ENCODE measurements at places on chromosomes 16 and 17.

DNA sequence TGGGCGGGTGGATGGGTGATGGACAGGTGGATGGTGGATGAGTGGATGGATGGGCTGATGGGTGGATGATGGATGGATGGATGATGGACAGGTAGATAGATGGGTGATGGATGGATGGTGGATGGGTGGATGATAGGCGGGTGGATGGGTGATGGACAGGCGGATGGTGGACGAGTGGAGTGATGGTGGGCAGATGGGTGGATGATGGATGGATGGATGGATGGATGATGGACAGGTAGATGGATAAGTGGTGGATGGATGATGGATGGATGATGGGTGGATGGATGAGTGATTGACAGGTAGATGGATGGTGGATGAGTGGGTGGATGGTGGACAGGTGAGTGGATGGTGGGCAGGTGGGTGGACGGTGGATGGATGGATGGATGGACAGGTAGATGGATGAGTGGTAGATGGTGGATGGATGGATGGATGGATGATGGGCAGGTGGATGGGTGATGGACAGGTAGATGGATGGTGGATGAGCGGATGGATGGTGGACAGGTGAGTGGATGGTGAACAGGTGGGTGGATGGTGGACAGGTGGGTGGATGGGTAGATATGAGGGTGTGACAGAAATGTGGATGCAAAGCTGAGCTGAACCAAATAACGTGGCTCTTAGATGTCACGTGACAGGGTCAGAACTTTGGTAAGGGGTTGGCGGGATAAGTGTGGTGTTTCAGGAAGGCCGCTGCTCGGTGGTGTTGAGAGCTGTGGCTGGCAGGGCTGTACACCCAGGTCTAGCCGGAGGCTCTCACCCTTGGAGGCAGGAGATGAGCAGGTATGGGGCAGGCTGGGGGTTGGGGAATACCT lies 234.3 kb upstream of the CIBAR2 start:
- no peak for DNase-seq

DNA sequence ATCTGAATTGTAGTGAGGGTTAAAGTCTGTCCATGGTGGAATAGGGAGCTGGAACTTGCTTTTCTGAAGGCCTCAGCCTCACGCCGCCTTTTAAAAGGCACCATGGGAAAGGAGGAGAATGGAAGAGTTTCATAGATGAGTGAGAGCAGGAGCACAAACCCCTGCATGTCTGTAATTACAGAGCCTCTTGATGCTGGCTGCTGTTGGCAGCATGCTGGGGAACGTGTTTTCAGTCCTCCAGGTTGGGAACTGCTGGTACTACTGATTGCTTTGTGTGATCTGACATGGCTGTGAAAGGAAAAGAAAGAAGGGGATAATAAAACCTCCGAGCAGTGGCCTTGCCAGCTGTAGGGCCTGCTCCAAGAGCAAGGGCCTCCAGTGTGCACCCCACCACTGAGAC lies 16.8 kb upstream of the DYNLL2 start:
- DNase-seq, result no peak

DNA sequence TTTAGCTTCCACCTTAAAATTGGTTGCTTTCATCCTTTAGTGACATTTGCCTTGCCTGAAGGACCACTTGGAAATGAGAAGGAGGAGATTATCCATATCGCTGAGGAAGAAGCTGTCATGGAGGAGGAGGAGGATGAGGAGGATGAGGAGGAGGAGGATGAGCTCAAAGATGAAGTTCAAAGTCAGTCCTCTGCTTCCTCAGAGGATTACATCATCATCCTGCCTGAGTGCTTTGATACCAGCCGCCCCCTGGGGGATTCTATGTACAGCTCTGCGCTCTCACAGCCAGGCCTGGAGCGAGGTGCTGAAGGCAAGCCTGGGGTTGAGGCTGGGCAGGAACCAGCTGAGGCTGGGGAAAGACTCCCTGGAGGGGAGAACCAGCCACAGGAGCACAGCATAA lies 11.5 kb upstream of the TMEM106A start:
- no peak for DNase-seq

DNA sequence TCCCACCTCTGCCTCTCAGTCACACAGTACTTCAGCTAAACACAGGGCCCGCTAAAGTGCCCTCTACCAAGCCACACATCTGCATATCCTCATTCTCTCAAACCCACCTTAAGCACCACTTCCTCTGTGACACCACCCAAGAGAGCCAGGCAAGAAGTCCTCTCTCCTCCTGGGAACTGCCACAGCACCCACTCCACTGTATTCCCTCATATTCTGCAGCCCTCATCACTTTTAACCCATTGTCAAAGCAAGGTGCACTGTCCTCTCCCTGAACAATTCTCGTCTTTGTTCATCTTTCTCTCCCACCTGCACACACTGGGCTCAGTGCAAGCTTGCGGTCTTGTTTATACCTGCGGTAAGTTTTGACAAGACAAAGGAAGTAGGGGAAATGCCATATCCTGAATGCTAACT lies 13.6 kb downstream of the CHD9 start:
- no peak for DNase-seq

DNA sequence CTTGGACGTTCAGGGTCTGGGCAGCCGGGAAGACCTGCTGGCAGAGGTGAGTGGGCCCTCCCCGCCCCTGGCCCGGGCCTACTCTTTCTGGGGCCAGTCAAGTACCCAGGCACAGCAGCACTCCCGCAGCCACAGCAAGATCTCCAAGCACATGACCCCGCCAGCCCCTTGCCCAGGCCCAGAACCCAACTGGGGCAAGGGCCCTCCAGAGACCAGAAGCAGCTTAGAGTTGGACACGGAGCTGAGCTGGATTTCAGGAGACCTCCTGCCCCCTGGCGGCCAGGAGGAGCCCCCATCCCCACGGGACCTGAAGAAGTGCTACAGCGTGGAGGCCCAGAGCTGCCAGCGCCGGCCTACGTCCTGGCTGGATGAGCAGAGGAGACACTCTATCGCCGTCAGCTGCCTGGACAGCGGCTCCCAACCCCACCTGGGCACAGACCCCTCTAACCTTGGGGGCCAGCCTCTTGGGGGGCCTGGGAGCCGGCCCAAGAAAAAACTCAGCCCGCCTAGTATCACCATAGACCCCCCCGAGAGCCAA lies 8.6 kb upstream of the ABCC3 start:
- peak; percentile 40 for DNase-seq

DNA sequence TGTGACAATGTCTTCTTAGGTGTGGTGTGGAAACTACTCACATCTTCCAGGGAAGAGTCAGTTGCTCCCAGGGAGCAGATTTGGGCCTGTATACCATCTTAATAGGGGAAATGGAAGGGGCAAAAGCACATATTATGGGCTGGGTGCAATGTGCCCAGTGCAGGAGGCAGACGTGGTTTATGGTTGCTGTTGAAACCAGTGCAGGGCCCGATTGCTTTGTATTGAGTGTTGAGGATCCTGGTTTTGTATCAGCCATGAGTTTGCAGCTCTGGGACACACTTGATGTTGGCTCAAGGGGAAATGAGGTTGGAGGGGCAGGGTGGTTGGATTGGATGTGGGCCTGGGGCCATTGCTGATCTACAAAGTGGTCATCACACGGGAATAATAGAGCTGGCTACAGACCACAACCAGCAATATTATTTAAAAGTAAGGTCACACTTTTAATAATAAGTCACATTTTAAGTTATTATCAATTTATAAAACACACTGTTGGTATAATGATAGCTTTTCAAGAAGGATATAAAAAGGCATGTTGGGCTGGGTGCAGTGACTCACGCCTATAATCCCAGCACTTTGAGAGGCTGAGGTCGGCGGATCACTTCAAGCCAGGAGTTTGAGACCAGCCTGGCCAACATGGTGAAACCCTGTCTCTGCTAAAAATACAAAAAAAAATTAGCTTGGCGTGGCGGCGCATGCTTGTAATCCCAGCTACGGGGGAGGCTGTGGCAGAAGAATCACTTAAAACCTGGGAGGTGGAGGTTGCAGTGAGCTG lies 302.4 kb downstream of the SEC14L1 start:
- no peak for DNase-seq

GRCh38 chr16:4882633-4883285 lies 35.5 kb downstream of the UBN1 start:
- no peak for DNase-seq

DNA sequence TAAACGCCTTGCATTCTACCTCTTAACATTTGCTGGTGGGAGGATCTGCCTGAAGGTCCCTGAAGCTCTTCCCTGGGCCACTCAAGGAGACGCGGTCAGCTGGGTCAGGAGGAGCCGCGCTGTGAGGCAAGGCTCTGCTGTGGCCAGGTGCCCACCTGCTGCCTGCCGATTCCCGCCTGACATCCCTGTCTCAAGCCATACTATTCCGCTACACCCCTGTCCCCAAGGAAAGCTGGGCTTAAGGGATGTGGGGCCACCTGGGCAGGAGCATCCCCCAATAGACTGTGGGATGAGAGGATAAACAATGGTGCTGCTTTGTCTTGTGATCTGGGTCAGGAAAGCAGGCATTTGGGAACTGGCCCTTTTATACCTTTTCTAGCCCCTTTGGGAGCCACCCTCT lies 5.1 kb downstream of the TPPP3 start:
- no peak for DNase-seq

GRCh38 chr16:67164599-67165061 lies at the start of gene HSF4:
HSF4 (plus strand) TSS chr16:67164745; CDS start chr16:67164812, 67 bp downstream.
- no peak for DNase-seq

DNA sequence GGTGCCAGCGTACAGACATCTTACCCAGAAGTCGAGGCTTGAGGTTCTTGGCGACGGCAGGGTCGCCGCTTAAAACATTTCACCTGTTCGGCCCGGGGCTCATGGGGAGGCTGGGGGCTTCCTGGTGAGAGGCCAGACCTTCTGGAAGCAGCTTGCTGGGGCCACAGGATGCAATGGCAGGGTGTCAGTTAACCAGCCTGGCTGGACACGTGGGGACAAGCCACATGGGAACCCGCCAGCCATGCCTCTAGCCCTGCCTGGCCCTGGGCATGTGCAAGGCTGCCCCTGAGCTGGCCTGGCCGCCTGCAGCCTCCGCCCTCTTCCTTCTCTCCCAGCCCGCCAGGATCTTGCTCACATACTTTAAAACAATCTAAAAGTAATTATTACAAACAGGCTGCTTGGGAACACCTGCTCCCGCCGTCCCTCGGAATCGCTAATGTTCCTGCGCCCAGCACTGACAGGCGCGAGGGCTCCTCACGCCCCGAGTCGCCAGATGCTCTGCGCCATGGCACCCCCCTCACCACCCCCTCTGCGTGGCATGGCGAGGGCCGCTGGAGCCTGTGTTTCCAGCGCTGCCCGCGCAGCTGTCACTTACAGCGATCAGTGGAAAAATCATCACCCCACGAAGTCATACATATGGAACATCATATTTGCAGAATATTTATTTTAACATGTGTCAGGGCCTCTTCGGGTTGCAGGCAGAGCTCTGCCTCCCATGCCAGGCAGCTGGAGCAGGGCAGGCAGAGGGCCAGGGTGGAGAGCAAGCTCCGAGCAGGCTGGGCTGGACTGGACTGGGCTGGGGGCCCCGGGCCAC lies 188.7 kb upstream of the GSE1 start:
- DNase-seq, result no peak

DNA sequence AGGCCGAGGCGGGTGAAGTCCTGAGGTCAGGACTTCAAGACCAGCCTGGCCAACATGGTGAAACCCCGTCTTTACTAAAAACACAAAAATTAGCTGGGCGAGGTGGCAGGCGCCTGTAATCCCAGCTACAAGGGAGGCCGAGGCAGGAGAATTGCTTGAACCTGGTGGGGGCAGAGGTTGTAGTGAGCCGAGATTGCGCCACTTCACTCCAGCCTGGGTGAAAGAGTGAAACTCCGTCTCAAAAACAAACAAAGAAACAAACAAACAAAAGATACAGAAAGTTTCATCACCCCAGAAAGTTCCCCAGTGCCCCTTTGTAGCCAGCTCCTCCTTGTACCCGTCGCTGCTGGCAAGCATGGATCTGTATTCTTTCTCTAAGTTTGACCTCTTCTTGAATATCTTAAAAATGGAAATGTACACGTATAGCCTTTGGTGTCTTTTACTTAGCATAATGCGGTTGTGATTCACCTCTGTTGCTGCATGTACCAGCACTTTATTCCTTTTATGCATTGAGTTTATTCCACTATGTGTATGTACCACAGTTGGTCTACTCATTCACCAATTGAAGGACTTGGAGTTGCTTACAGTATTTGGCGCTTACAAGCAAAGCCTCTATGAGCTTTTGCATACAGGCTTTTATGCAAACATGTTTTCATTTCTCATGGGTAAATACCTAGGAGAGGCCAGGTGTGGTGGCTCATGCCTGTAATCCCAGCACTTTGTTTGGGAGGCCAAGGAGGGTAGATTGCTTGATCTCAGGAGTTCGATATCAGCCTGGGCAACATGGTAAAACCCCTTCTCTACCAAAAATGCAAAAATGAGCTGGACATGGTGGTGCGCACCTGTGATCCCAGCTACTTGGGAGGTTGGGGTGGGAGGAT lies 87.5 kb upstream of the CLEC18A start:
- no peak for DNase-seq

- DNase-seq, result no peak
Observed at GRCh38 chr17:80002690-80003490, 32.8 kb downstream of the TBC1D16 start.

DNA sequence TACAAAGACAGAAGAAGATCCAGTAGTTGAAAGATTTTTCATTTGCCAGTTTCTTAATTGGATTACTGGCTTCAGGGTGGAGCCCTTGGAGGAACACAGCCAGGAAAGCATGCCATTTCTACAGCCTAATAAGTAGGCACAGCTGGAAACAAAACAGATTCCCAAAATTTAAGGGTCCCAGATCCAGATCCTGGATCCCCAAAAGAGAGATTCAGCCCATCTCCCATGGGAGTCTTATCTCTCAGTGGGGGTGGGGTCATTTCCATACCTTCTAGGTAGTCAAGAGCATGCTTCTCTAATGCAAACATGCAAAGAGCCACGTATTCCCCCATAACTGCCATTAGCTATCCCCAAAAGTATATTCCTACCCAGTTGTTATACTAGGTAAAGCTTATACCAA lies 49.9 kb downstream of the SCPEP1 start:
- DNase-seq, result no peak

- no peak for DNase-seq
Observed at GRCh38 chr17:63967953-63968352, 4.8 kb downstream of the SCN4A start.

DNA sequence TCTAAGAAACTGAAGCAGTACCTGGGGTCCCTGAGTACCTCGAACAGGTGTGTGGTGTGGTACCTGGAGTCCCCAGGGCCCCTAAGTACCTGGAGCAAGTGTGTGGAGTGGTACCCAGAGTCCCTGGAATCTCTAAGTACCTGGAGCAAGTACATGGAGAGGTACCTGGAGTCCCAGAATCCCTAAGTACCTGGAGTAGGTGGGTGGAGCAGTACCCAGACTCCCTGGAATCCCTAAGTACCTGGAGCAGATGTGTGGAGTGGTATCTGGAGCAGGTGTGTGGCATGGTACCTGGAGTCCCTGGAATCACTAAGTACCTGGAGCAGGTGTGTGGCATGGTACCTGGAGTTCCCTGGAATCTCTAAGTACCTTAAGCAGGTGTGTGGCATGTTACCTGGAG lies 22.5 kb upstream of the MED9 start:
- DNase-seq, result no peak

- no peak for DNase-seq
Observed at GRCh38 chr16:4805231-4805630, 2.8 kb upstream of the ROGDI start.

- no peak for DNase-seq
Observed at GRCh38 chr16:20388854-20389253, 15.7 kb downstream of the PDILT start.

Data from stimulated activated CD4-positive, alpha-beta T cell treated with anti-CD3 and anti-CD28 coated beads, TNF-alpha, amount 100 ng/mL, for 4 hours (primary cell).